Bronchial epithelial cell (primary cell): ENCODE measurements at places on chromosomes 5 and 9. TPM values are rescaled to one million over a fixed set of nuclear protein-coding genes. Genes with fewer than 3 reads are reported as not detected.

- DNase-seq: no peak
Measured at GRCh38 chr9:21336457-21336856, 1.3 kb upstream of the KLHL9 start.

GRCh38 chr9:117719161-117719920 lies 15.1 kb downstream of the TLR4 start:
- DNase-seq: no peak

Gene PFN3
- total RNA-seq: not detected in 2 replicates

GRCh38 chr5:146426853-146427618 lies 20.1 kb upstream of the TCERG1 start:
- DNase-seq: peak; percentile 50

- no peak for DNase-seq
Measured at GRCh38 chr9:11135851-11136250, 523.0 kb upstream of the PTPRD start.

Gene PHF24
- 0.13 and 0.26 TPM in 2 replicates for total RNA-seq

GRCh38 chr5:168852329-168852728 lies 273.2 kb upstream of the PANK3 start:
- DNase-seq: no peak

Gene WDR36
- 45.2 and 55.3 TPM in 2 replicates for total RNA-seq

DNA sequence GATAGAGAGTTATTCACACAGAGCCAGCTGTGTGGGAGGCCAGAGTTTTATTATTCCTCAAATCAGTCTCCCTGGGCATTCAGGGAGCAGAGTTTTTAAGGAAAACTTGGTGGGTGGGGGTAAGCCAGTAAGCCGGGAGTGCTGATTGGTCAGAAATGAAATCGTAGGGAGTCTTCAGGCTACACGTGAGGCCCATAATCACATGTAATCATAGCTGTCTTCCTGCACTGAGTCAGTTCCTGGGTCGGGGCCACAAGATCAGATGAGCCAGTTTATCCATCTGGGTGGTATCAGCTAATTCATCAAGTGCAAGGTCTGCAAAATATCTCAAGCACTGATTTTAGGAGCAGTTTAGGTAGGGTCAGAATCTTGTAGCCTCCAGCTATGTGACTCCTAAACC lies 10.8 kb upstream of the TTC39B start:
- no peak for DNase-seq

Gene CENPK
- 2.1 and 4.2 TPM in 2 replicates for total RNA-seq
